Dermis microvascular lymphatic vessel endothelial cell (primary cell): ENCODE measurements at places on chromosomes 3 and 15.

- peak; percentile 13 for DNase-seq
These were observed 132.2 kb downstream of the GREM1 start for GRCh38 chr15:32849769-32850668.

DNA sequence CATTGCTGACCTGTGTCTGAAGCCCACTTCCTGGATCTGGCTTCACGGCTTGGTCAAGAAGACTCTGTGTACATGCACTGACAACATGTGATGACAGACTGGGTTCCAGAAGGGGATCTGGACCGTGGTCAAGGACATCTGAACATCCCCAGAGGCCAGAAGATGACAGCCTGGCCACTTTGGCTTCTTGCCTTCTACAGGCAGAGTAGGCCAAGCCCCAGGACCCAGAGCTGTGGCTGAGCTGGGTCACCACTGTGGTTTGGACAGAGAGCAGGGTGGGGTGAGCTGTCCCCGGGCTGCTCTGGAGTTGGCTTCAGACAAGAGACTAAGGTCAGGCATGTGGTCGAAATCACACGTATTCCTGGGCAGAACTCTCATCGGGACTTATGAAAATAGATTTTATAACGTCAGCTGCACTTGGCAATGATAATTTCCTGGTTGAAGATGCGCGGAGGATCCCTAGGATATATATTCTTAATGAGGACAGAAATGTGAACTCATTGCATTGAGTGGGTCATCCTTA lies 114.1 kb upstream of the FRMD4B start:
- no peak for DNase-seq

GRCh38 chr3:52330194-52330805 lies 14.2 kb downstream of the DNAH1 start:
- no peak for DNase-seq

- no peak for DNase-seq
These were observed 46.4 kb upstream of the PRICKLE2 start for GRCh38 chr3:64271631-64272030.

DNA sequence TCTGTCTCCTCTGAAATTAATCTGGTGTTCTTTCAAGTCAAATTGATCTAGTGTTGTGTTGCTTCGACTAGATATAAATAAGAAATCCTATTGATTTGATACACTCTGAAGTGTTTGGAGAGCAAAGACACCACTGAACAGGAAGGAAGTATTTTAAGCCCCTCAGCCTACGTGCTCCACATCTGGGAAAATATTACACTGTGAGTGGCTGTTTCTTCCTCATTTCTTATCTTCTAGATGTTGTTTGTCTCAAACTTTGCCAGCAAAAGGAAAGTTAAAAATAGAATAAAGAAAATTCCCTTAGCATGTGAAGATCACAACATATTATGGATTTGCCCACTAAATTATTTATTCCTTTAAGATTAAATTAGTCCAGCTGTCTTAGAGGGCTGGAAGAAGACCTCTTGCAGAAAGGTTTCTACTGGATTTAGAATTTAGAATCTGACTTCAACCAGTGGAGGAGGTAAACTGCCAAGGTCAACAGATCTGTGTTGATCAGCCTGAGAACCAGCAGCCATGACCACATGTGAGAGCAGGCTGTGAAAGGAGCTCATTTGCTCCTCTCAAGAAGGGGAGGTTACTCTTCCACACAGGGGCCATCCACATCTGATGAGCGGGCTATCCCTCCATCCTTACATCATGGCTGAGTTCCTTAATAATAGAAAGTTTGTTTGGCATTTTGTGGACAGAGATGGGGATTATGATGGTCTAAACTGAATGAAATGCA lies 46.3 kb upstream of the ACKR4 start:
- DNase-seq, result peak; percentile 26

DNA sequence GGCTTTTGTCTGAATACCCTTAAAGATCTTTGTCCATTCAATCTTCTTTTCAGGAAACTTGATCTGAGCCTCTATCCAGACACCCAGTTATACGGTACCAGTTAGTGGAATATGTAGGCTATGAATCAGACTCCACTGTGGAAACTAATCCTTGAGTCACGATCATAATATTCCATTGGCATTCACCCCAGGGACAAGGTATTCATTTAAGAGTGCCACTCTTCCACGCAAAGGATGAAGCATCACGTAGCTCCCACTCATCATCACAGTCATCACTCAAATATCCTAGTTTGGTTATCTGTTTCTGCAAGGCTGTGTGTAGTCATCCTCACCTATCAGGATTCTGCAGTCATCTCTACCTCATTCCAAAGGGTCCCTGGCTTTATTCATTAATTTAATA lies 85.6 kb downstream of the NEDD4 start:
- DNase-seq, result peak; percentile 86

GRCh38 chr3:11626084-11626463 lies 17.6 kb downstream of the VGLL4 start:
- peak; percentile 35 for DNase-seq

DNA sequence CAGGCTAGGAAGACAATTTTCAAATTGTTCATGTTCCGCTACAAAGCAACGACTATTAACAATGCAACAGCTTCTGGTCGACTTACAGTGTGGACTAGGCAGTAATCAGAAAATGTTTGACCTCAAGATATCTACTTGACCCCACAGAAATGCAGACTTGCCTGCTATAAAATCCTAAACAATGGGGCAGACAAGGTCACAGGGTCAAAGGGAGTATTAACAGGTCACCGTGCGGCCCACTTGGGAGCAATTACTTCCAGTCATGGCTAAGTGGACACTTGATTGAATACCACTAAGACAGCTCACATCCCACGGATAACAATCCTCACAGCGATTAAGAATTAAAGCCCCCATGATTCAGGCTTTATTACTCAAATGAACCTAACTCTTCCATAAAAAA lies 58.9 kb downstream of the FOXP1 start:
- DNase-seq, result no peak

DNA sequence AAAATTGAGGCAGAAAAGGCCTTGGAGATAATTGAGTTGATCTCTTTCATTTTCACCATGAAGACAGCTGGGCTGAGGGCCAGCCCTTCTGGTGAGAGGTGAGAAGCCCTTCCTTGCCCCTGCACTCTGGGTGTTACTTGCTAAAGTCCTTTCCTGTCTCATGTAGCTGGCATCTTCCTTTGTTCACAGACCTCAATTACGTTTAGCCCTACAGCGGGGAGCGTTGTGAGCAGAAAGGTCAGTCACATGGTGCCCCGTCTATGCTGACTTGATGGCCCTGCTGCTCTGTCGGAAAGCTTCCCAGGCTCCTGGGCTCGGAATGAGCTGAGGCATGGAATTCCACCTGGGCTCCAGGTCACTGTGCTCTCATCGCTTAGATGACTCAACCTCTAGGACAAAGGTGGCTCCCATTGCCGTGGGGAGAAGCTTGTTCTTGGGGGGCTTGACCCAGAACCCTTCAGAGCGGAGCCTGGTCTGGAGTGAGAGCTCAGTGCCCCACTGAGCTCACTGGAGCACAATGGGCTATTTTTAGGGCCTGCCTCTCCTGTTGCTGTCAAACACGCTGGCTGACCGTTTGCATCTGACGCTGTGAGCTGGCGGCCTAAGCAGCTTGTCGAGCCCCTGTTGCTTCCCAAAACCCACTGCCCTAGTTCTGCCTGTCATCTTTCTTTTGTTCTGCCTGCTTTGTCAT lies 47.0 kb downstream of the RPLP1 start:
- DNase-seq, result no peak

DNA sequence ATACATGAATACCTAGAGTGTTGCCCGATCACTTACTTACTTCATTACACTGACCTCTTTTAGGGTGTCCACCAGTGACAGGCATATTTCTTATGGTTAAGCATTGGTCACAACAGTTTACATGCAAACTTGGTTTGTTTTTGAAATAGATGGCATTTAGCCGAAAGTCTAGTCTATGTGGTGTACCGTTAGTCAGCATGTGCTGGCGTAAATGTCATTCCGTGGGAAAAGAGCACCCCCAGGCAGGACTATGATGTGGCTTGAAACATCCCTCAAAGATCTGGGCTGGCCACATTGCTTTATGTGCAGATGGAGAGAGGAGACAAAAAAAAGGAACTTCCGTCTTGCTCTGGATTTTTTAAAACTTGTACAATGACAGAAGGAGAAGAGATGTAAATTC lies 357.0 kb upstream of the ICE2 start:
- DNase-seq, result no peak

GRCh38 chr3:149806171-149806778 lies 6.7 kb upstream of the RNF13 start:
- DNase-seq, result no peak
